ENCODE measurements at places on chromosomes 3 and 15.

DNA sequence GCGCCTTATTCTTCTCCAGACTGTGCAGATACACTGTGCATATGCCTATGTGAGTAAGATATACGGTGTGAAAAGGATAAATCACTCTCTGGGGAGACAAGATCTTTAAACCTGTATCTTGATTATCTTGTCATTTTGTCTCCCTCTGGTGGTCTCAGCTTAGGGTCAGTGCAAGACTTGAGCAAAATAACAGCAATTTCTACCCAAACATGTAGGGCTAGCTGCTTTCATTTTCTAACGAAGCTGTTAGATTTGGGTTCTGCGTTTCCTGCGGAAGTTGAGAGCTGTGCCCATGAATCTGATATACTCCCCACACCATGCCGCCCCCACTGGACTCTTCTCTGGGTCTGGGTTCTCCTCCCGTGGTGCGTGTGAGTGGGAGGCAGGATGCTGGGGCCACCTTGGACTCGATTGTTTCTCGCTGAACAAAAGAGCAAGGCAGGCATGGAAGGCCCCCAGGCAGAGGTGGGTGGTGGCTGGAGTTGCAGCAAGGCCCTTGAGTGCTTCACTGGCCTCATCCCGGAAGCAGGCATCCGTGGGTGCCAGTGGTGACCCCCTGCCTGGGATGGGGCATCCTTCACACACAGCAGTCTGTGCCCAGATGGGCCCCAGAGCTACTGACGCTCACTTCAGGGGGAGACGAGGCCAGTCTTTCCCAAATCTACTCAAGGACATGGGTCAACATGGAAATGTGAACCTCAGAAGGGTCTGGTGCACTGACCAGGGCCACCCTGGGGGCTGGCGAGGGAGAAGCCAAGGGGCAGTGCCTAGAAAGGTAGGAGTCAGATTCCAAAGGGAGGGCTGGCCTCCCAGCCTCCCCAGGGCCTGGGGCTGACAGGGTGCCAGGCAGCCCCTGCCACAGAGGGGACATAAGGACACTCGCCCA lies 179.6 kb downstream of the NSMCE3 start:
- DNase-seq, result peak; percentile 45

- DNase-seq, result no peak
Measured at GRCh38 chr15:81948222-81948621, 97.6 kb downstream of the MEX3B start.

GRCh38 chr3:8154617-8155016 lies 347.0 kb upstream of the LMCD1 start:
- DNase-seq, result no peak

DNA sequence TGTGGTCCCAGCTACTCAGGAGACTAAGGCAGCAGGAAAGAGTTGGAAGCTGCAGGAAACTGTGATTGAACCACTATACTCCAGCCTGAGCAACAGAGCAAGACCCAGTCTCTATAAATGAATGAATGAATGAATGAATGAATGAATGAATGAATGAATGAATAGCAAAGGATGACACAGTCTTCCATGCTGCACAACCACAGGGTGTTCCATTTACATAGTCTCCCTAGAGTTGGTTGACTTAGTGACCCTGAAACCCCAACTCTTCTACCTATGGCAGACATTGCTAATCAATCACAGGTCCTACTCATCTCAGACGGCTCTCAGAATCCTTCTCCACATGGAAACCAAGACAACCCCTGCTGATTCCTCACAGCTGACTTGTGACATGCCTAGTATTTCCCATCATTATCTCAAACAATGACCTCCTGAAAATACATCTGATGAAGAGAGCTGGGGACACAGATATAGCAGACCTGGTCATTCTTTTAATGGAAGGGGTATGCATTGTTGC lies 2.1 kb downstream of the IQCF5 start:
- no peak for DNase-seq

DNA sequence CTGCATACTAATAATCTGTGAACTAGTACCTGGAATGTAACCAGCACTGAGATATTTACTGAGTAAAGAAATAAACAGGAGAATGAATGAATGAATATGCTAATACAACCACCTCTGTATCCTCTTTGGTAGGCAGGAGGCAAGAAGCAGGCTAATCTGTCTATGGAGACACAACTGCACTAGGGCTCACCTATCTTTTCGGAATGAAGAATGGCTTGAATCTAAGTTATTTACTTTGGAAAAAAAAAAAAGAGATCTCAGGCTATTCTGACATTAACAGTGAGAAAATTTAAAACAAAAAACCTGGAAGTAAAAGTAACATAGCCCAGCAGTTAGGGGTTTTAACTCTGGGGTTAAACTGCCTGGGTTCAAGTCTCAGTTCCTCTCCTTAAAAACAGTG lies 174.2 kb downstream of the FOXP1 start:
- DNase-seq, result no peak

DNA sequence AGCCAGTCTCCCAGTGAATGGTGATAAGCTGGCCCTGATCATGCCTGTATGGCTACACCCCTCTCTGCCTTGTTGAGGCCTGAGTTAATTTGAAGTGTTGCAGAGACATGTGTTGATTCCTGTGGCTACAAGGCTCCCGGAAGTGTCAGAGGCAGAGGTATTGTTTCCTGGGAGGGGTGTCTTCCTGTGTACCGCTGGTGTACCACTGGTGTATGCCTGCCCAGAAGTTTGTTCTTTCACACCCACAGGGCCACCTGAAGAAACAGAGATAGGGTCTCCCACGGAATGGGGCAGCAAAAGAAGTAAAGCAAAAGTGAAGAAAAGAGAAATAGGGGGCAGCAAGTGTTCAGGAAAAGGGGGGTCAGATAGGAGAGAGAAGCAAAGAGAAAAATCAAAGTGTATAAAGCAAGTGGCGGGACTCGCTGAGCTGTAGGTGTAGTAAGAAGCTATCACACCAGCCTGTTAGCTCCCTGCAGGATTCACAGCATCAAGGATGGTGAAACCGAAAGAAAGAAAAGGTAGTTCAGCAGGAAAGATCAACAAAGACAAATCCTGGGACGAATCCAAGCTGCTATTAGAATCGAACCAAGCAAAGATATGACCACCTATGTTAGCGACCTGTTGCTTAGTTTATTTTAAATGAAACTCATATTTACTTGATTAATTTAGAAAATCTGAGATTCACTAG lies 36.6 kb upstream of the CD47 start:
- peak; percentile 64 for DNase-seq

DNA sequence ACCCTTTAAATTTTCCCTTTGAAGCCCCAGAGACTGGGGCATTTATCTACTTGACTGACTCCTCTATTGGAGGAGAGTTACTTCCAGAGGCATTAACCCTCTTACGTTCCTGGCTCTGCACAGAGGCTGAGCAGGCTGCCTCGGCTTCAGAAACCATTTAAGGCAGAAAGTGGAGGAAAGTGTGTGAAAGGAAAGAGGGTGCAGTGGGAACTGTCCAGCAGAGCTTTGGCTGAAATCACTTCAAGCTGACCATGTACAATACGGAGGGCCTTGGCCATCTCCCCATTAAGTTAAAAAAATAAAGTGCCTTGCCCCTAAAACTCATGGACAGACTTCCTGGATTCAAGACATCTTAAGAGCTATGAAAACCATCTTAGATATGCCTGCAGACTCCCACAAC lies 238.7 kb downstream of the SV2B start:
- peak; percentile 43 for DNase-seq

DNA sequence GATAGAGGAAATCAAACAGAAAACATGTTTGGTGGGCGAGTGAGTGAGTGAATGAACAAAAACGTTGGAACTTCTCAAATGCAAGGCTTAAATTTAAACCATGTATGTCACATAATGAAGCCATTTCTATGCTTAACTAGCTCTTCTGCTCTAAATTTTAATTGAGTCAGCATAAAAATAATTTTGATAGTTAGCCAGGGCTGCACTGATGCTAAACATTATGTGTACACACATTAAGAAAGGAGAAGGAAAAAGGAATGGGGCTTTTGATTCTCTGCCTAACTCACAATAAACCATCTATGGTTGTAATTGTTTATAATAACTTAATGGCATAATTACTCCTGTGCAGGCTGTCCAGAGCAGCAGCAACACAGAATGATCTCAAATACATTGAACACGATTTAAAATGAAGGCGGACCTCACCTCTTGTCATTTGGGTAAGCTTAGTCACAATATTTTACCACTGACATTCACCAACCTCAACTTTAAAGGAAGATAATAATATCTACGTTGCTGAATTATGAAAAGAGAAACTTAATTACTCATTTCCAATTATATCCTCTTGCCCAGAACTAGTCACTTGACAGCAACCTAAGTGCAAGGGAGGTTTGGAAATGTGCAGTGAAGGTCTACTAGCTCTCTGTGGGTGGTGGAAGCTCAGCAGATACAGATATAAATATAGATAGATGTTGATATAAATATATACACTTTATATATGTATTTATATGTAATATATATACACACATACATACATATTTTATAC lies 318.4 kb upstream of the TRIM42 start:
- DNase-seq, result no peak

DNA sequence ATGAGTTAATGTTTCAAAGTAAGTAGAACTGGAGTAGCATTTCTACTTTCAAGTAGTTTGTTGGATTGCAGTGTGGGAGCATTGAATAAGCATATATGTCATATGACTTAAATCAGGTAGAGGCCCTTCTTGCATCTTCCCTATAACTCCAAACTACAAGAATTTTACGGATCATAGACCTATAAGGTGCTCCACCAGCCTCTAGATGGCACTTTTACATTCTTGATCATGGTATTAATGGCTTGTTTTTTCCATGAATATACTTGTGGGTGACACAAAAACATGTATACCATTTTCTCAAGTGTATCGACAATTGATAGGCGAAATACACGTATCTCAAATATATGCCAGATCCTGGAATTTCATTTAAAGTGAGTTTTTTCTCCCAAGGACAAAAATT lies 311.1 kb downstream of the ZPLD1 start:
- DNase-seq, result no peak

- DNase-seq, result no peak
Measured at GRCh38 chr3:65549626-65549959, 489.1 kb downstream of the MAGI1 start.

GRCh38 chr15:90030376-90030775 lies 29.3 kb downstream of the ZNF710 start:
- no peak for DNase-seq

- DNase-seq, result no peak
Measured at GRCh38 chr3:126013751-126014156, 44.8 kb downstream of the ROPN1B start.

DNA sequence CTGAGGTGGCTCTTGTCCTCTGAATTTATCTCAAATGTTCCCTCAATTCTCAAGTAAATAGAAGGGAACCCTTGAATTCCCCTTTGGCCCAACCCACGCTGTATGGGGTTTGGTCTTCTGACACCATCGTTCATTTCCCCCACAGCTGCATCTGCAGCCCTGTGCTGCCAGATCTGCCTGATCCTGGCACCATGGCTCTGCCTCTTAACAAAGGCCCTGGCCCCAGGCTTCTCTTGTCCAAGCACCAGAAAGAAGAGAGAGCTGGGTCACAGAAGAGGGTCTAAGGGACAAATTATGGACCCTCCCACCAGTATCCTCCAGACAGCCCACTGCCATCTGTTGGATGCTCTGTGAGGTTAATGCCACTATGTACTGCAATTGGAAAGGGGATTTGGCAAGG lies 1.8 kb downstream of the MAP1A start:
- no peak for DNase-seq

- no peak for DNase-seq
Measured at GRCh38 chr15:31489801-31490646, 163.4 kb downstream of the KLF13 start.

DNA sequence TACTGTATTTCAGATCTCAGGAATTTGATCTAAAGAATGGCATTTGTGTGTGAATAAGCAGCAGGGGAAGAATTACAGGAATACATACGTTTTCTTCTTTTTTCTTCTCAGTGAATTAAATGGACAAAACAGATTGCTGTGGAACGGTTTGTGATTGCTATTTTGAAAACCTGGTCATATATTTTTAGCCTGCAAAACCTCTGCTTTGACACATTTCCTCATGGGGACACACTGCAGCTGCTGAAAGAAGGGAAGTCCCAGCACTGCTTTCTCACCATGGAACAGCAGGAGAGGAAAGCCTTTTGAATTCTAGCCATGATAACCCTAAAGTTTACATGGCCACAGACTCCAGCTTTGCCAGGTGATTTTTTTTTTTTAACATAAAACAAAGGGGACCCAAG lies 315.0 kb downstream of the OXSM start:
- DNase-seq, result no peak

GRCh38 chr15:98718426-98719136 lies 70.2 kb downstream of the IGF1R start:
- no peak for DNase-seq

DNA sequence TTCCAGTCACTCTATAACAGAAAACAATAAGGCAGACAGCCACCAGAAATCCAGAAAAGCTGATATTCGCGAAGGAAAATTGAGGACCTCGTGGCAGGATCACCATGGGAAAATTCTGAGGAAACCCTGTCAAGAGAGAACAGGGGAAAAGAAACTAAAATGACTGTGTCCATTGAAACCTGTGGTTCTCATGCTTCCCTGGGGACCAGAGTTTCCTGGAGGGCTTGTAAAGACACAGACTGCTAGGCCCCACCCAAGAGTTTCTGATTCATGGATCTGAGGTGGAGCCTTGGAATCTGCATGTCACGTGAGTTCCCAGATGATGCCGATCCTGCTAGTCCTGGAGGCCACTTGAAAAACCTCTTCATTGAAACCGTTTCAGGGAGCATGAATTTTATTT lies 420.5 kb downstream of the EPHB1 start:
- DNase-seq, result no peak

DNA sequence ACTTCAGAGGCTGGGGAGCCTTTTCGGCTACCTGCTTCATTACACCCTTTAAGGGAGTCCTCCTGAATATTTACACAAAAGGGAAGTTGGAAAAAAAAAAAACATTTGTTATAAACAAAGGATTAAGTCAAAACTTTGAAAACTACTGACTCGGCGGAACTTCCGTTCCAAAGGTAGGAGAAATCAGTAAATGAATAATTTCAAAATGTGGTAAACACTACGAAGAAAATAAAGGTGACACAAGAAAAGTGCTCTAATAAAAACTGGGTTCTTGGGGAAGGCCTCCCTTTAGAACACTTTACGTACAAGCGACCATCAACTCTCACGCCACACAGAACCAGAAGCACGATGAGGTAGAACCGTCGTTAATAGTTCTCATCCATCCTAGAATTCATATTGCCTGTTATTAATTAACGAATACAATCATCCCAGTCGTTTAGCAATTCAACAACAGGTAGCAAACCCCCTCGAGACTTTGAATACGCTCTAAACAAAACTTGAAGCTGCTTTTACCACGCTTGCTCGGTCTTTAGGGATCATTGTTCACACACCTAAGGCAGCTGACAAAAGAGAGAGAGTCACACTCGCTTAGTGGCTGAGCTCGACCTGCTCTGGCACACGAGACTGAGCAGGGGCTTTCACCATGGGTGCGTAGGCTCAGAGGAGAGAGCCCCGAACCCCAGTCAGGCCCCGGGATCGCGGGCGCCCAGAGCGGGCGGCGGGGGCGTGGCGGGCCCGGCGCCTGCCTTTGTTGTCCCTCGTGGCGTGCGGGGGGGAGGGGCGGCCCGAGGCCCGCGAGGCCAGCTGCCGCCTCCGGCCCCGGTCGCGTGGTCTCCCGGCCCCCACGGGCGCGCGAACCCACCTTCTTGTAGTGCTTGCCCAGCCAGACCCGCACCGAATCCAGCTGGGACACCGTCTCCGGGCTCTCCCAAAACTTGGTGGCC lies 680 bp downstream of the SMARCC1 start:
- DNase-seq, result peak; percentile 78

Data from stimulated activated CD8-positive, alpha-beta memory T cell treated with anti-CD3 and anti-CD28 coated beads, Interleukin-4, amount 100 ng/mL, for 48 hours (primary cell).